ENCODE measurements at places on chromosomes 5 and 9.

DNA sequence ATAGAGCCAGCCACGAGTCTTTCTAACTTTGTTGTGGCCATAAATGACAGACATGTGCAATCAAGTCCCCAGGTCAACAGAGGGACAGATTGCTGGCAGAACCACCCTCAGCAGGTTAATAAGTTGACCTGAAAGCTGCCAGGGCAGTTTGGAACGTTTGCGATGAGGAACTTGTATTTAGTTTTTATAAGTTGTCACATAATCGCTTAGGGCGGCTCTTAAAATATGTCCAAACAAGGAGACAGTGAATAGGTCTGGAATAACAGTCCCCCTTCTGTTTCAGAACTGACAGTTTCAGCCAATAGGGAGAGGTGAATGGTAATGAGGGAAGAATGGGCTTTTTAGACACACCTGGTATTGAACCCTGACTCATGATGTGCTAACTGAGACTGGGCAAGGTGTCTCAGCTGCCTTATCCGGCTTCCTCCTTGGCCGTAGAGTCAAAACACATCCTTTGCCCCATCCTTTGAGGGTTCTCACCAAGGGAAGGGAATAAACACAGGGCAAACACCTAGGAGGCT lies 33.6 kb upstream of the GABRP start:
- DNase-seq: no peak

DNA sequence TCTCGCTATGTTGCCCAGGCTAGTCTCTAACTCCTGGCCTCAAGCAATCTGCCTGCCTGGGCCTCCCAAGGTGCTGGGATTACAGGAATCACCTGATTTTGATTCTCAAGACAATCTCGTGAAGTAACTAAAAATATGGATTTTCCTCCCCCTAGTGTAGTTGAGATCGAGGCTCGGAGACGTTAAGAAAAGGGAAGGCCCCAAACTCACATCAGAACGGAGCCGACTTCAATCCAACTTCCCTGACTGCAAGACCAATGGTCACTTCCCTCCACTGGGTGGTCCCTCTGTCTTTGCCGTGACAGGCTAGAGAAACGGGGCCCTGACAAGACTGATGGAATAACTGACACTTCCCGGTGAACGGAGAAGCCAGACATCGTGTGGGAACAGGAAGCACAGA lies 28.3 kb downstream of the BARHL1 start:
- DNase-seq: no peak

- DNase-seq: no peak
Observed at GRCh38 chr5:119943148-119943547, 313.8 kb downstream of the FAM170A start.

- peak; percentile 26 for DNase-seq
Observed at GRCh38 chr9:136903041-136903554, 16.8 kb downstream of the TRAF2 start.

GRCh38 chr5:146862641-146863040 lies 15.9 kb downstream of the PPP2R2B start:
- DNase-seq: no peak

All from T-helper 2 cell (primary cell).